CD4-positive, alpha-beta memory T cell (primary cell): ENCODE measurements at places on chromosomes 6 and 20. TPM values are rescaled to one million over a fixed set of nuclear protein-coding genes. Genes with fewer than 3 reads are reported as not detected.

SLC32A1 gene
- not detected for total RNA-seq

ZC2HC1B gene
- not detected for total RNA-seq

DNA sequence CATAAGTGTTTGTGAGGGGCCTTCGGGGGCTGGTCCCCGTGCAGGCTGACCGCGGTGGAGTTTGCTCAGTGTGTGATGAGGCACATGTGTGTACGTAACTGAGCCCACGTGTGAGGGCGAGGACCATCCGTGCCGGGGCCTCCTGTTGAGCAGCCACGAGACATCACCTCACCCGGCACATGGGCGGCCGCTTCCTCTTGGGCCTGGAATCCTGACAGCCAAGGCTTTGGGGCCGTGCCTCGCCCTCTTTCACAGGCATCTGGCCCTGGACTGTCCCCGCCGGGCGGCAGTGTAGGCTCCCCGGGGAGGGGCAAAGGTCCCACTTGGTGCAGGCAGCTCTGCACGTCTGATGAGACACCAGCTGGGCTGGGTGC, 202.3 kb downstream of the DLL1 start:
- H3K4me3 ChIP-seq: peak overlapping the region; percentile 61
- no peak for DNase-seq
- peak overlapping the region; percentile 40 for H3K27ac ChIP-seq
- H3K27me3 ChIP-seq: no peaks in the 10 kb centered on the region
- no peaks in the 10 kb centered on the region for H3K36me3 ChIP-seq

- DNase-seq: no peak
- peaks cover 46% of the 10 kb centered on the region for H3K27me3 ChIP-seq
- no peaks in the 10 kb centered on the region for H3K36me3 ChIP-seq
- no peaks in the 10 kb centered on the region for H3K4me1 ChIP-seq
- H3K4me3 ChIP-seq: no peak overlapping the region
- no peak overlapping the region for H3K27ac ChIP-seq
Measured at GRCh38 chr6:28807682-28808280, 116.0 kb downstream of the TRIM27 start.

DNA sequence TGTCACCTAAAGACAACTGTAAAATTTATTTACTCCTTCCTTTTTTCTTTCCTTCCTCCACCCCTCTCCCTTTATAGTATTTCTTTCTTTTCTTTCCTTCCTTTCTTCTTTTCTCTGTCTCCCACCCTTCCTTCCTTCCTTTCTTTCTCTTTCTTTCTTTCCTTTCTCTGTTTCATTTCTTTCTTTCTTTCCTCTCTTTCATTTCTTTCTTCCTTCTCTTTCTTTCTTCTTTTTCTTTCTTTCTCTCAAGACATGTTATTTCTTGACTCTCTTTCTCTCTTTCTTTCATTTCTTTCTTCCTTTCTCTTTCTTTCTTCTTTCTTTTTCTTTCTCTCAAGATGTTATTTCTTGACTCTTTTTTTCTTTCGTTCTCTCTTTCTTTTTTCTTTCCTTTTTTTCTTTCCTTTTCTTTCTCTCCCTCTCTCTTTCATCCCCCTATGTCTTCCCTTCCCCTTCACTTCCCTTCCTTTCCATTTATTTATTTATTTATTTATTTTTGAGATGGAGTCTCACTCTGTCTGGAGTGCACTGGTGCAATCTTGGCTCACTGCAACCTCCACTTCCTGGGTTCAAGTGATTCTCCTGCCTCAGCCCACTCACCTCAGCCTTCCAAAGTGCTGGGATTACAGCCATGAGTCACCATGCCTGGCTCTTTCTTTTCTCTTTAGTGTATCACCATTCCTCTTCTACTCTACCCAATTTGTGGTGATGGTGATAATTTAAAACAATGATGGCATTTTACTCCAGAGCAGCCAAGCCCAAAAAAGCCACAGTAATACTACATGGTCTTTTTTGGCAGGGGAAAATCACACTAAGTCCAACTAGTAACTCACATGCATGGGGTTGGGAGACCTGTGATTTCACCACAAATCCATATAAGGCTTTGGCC, 188.2 kb downstream of the ADGRG6 start:
- H3K4me1 ChIP-seq: no peaks in the 10 kb centered on the region
- no peaks in the 10 kb centered on the region for H3K36me3 ChIP-seq
- no peak for DNase-seq
- no peaks in the 10 kb centered on the region for H3K27me3 ChIP-seq
- H3K27ac ChIP-seq: no peak overlapping the region
- no peak overlapping the region for H3K4me3 ChIP-seq

- H3K27me3 ChIP-seq: peaks cover 14% of the 10 kb centered on the region
- no peak overlapping the region for H3K27ac ChIP-seq
- peak overlapping the region; percentile 29 for H3K4me3 ChIP-seq
- H3K4me1 ChIP-seq: peaks cover 11% of the 10 kb centered on the region
- H3K36me3 ChIP-seq: no peaks in the 10 kb centered on the region
Measured at GRCh38 chr6:82364087-82365015, 734 bp downstream of the TPBG start.

COQ3 gene
- total RNA-seq: 4.4 TPM

- no peak overlapping the region for H3K4me3 ChIP-seq
- H3K27ac ChIP-seq: no peak overlapping the region
- no peaks in the 10 kb centered on the region for H3K27me3 ChIP-seq
- H3K4me1 ChIP-seq: no peaks in the 10 kb centered on the region
- no peaks in the 10 kb centered on the region for H3K36me3 ChIP-seq
Measured at GRCh38 chr6:13113376-13113775, 215.0 kb downstream of the TBC1D7 start.
